ENCODE measurements at places on chromosomes 5 and 9.

GRCh38 chr5:169299191-169299662, 1.7 kb downstream of the SLIT3 start:
- no peak for DNase-seq

- DNase-seq: no peak
Observed at GRCh38 chr5:213803-214395, 4.1 kb downstream of the CCDC127 start.

- DNase-seq: no peak
Observed at GRCh38 chr5:135332519-135333150, 66.4 kb downstream of the MACROH2A1 start.

- DNase-seq: no peak
Observed at GRCh38 chr5:72539038-72539437, 31.8 kb upstream of the ZNF366 start.

DNA sequence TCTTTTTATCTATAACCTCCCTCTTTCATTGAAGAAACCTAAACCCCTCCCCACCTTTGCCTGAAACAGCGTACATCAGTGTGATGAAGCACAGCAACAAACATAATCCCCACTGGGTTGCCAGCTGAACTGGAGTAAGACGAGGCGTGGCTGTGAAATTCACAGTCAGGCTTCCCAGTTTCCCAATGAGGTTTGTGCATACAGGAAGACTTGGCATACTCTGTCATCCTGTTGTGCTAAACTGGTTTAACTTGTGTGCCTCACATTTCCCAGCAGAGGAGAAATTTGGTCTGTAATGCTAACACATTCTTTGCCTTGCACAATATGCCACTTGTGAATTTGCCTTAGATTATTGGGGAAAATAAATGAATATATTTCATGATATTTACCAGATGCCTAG, 121.5 kb downstream of the SV2C start:
- no peak for DNase-seq

GRCh38 chr5:170114271-170114670, 8.6 kb downstream of the FOXI1 start:
- DNase-seq: no peak

DNA sequence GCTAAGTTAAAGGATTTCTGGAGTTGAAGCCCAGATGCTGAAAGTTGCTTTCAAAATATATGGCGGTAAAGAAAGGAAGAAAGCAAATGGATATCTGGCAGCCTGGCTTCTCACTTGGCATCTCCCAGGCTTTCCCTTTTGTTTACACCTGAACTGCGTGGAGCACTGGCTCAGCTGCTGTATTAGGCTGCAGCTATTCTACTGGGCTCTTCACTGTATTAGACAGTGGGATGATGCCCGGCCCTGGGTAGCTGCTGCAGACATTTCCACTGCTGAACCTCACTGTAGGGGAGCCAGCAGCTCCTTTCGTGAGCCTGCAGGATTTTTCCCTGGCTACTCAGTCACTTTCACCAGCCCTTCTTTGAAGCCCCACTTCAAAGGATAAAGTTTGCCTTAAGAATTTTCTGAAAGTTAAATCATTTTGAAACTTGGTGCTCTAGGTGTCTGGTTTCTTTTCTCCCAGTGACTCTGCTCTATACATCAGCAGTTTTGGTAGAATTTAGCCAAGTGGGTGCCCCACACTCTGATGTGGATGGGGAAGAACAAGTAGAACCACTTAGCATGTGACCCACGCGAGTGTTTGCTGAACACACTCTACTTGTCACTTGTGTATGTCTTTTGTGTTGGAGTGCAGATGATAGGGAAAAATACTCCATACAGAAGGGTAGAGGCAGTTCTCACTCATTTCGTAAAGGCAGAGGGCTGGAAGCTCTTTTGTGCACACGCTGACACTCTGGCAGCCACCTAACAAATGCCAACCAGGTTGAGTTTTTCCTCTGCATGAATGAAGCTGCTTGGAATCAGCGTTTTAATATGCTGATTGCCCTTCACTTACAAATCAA, 49.9 kb downstream of the C9orf152 start:
- no peak for DNase-seq

- no peak for DNase-seq
Observed at GRCh38 chr5:168251259-168251658, 40.2 kb upstream of the WWC1 start.

DNA sequence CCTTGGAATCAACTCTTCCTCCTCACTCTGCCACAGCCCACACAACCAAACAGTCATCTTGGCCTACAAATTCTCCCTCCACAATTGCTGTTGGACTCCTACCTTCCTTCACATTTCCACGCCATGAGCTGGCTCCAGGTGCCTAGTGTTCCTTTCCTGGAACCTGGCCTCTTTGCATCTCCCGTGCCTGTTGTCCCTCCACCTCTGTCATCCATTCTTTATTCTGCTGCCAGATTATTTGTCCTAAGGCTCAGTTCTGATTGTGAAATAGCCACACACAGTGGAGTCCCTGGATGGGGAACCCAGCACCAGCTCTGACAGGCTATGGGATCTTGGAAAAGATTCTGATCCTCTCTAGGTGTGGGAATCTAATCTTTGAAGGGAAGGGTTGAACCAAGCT, 109.1 kb upstream of the ANKH start:
- no peak for DNase-seq

- no peak for DNase-seq
Observed at GRCh38 chr9:98185021-98185567, 7.3 kb downstream of the CORO2A start.

GRCh38 chr9:71647094-71647591, 121.2 kb downstream of the CEMIP2 start:
- no peak for DNase-seq

DNA sequence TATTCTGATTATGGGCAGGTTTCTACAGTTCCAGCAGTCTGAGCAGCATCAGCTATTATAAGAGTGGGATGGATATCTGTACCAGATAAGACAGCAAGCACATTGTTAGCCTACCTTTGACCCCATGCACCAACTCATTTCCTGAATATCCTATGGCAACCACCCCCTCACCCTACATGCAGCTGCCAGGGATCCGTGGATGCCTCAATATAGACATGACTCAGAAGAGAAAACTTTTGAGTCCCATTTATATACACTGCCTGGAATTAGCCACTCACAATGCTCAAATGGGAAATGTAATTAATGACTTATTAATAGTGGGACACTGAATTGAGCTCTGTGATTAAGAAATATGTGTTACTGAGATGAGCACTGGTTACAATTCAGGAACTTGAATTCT, 124.4 kb downstream of the SSBP2 start:
- no peak for DNase-seq

GRCh38 chr5:82275216-82275664, 2.9 kb downstream of the RPS23 start:
- DNase-seq: no peak

DNA sequence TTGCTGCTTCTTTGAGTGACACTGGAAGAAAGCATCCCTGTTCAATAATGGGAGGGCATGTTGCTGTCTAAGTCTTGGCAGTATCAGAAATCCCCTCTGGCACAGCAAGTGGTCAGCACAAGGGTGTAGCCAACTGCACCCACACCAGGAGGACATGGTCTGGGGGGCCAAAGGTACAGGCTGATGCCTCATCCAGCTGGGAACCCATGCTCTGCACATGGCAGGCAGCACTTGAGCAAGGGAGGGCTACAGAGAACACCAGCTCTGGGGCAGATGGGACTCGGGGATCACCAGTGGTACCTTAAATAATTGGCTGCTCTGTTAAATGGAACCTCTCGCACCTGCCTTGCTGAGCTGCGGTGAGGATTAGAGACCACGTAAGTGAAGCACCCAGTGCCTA, 265.2 kb downstream of the SYK start:
- DNase-seq: no peak

GRCh38 chr5:149177911-149178565, 36.7 kb downstream of the ABLIM3 start:
- DNase-seq: no peak

DNA sequence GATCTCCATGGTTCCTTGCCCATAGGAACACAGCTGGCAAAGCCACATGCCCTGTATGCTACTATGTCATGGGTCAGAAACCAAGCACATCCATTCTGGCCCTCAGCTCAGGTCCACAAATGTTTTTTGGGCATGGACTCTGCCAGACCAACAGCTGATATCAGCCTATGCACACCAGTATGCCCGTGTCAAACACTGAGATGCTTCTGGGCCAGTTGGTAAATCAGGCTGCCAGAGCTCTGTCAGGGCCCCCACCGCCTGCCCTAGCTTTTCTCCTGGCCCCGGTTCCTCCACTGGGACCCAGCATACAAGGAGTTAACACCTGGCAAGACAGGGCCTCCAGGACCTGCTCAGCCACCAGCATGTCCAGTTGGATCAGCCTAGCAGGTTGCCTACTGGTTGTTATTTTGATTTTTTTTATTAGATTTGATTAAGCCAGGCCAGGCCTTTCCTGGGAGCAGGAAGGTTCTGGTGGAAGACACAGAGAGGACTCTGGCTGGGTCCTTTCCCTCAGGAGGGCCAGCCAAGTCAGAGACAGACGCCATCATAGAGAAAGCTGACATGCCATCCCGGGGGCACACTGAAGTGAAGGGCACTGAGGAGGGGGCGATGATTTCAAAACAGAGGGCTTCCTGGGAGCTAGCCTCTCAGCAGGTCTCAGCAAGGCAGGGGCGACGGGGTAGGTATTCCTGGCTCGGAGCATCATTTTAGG, 65.8 kb downstream of the TSTD2 start:
- DNase-seq: no peak

GRCh38 chr5:156096259-156096658, 230.7 kb upstream of the SGCD start:
- DNase-seq: no peak

GRCh38 chr5:93582677-93583438, at the start of gene NR2F1:
TSS of gene NR2F1 (plus strand) at chr5:93583222. CDS start at chr5:93585024, 1,802 bp downstream.
- DNase-seq: no peak

DNA sequence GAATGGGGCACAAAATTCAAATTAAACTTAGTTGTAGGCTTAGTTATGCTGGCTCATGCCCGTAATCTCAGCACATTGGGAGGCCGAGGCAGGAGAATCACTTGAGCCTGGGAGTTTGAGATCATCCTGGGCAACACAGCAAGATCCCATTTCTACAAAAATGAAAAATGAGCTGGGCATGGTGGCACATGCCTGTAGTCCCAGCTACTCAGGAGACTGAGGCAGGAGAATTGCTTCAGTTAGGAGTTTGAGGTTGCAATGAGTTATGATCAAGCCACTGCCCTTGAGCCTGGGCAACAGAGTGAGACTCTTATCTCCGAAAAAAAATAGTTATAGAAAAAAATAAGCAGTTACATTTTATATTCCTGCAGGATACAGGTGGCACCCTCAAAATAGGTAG, 20.7 kb upstream of the GFPT2 start:
- no peak for DNase-seq

GRCh38 chr9:119810645-119811429, 441.6 kb upstream of the BRINP1 start:
- DNase-seq: no peak

- DNase-seq: no peak
Observed at GRCh38 chr5:133750856-133751255, 138.5 kb upstream of the FSTL4 start.

GRCh38 chr5:74490814-74491213, 149.7 kb downstream of the ENC1 start:
- no peak for DNase-seq

GRCh38 chr5:67246108-67246507, 49.5 kb upstream of the CD180 start:
- DNase-seq: no peak

- no peak for DNase-seq
Observed at GRCh38 chr5:1384521-1384920, 39.6 kb upstream of the CLPTM1L start.

DNA sequence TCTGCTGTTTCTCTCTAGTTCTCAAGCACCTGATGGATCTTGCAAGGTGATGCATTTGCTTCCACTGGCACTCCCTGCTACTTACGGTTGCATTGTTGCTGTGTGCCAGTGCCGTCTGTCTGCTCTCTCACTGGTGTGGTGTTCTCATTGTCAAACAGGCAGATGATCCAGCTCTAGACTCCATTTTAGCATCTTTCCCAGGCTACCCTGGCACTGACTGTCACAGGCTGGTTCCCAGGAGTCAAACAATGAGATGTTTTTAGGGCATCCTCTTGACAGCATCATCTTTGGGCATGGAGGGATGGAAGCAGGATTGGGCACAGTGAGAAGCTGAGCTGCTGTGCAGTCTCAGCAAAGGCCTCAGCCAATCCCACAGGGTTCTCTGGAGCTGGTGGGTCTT, 12.9 kb downstream of the MTRR start:
- no peak for DNase-seq
